ENCODE measurements at places on chromosomes 12 and 14.

- DNase-seq, result no peak
Measured at GRCh38 chr14:50335989-50336824, 24.1 kb downstream of the DMAC2L start.

DNA sequence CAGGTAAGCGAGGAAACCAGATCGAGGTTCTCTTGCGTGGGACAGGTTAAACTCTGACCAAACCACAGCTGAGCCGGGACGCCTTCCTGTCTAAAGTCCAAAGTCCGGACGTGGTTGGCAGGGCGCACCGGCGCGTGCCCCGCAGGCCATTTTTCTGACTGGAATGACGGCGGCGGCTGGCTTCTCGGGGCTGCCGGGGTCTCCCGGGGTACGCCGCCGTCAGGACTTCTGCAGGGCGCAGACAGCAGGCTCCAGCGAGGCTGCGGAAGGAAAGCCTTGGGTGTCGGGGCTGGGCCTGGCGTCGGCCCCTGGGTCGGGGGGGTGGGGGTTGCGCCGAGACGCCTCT, 32.8 kb downstream of the MIA2 start:
- DNase-seq, result no peak

- DNase-seq, result no peak
Measured at GRCh38 chr12:120689397-120690082, 2.6 kb downstream of the MLEC start.

DNA sequence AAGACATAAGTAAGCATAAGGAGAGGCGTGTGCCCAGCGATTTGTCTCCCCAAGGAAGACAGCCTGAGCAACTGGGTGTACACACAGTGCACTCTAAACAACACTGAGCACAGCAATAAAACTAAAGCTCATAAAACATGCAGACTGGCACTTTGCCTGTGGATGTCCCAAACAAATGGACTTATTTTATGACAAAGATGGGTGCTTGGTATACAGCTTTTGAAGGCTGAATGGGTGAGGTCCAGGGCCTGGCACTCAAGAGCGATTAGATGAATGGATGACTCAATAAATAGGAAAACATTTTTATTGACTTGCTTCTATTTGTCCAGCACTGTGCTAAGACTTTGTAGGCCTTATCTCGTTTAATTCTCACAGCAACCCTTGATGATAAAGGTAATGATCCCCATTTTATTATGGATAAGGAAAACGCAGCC, 28.5 kb downstream of the LGMN start:
- DNase-seq, result no peak

DNA sequence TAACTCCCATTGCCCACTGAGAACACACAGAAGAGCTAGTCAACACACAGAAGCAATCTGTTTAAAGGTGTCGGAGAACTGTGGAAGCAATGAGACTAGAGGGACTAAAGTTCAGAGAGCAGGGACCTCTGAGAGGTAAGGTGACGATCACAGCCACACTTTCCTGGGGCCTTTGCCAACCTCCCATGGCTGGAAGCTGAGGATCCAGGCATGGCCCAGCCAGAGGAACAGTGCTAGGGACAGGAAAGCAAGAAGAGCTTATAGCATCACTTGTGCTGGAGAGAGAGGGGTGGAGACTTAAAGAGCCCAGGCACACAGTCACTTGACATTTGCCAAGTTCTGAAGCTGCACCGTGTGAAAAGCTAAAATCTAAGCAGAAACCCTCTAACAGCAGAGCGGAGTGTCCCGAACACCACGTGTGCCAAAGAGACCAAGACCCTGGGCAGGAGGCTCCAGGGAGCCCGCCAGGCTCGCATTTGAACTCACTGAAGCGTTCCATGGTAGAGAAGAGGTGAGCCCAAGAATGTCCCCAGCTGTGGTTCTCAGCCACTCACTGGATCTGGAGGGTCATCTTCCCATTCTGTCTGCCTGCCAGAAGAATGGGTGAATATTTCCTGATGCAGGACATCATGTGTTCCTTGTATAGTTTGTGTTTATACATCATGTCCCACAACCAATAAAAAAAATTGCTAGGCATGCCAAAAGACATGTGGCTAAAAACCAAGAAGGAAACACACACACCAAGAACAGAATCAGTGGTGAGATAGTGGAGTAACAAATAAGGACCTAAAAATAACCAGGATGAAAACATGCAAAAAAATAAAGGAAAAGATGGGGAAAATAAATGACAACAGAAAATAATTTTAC, 174.0 kb upstream of the C14orf180 start:
- DNase-seq, result no peak

DNA sequence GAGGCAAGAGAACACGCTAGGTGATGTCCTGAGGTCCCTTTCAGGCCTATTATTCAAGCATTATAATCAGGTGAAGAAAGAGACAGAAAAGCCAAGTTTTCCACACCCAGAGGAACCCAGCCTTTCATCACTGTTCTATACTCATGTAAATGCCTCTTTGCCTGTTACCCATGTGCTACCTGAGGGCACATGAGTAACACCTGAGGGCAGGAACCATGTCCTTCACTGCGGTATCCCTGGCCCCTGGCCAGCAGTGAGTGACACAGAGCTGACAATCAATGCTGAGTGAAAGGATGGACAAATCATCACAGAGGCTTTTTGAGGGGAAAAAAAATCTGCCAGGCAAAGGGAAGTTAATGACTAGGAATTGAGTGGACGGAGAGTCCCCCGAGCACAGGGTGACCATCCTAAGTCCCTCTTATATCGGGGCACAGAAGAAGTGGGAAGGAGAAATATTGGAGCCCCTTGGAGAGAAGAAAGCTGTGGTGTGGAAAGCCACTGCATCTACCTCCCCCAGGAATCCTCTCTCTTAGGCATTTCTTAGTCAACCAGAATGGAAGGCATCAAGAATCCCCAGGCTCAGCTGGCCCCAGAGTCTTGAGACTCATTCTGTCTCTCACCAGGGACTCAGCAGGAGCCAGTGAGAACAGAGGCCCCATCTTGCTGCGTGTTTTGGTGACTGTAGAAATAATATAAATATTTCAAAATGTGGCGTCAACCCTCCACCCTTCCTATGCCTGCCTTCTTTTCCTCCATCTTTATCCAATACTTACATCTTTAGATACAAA, 212.9 kb downstream of the DPF3 start:
- DNase-seq, result no peak

DNA sequence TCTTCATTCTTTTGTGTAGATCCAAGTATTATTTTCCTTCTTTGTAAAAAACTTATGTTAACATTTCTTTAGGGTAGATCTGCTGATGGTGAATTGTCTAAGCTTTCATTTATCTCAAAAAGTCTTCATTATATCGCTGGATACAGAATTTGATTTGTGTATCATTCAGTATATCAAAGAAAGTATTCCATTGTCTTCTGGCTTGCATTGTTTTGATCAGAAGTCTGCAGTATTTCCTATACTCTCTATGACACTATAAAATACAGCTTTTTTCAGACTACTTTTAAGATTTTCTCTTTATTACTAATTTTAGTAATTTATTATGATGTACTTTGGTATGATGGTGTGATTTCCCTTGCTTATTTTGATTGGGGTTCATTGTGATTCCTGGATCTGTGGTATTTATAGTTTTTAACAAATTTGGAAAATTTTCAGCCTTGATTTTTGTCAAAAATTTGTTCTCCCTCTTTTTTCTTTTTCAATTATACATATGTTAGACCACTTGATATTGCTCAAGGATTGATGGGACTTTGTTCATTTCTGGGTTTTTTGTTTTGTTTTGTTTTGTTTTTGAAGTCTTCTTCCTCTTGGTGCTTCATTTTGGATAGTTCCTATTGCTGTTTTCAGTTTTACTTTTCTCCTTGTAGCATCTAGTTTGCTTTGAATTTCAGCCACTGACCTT, 176.5 kb downstream of the ZFP36L1 start:
- DNase-seq, result no peak

- no peak for DNase-seq
Measured at GRCh38 chr12:7433276-7433822, 10.6 kb downstream of the CD163L1 start.

All from activated CD4-positive, CD25-positive, alpha-beta regulatory T cell (primary cell).